ENCODE measurements at places on chromosomes 1 and 21. TPM values are rescaled to one million over a fixed set of nuclear protein-coding genes. Genes with fewer than 3 reads are reported as not detected.
A peak's percentile ranks its signal among the peaks of the same experiment; 100 is the strongest.

Gene YRDC
- total RNA-seq = 8.9 TPM

DNA sequence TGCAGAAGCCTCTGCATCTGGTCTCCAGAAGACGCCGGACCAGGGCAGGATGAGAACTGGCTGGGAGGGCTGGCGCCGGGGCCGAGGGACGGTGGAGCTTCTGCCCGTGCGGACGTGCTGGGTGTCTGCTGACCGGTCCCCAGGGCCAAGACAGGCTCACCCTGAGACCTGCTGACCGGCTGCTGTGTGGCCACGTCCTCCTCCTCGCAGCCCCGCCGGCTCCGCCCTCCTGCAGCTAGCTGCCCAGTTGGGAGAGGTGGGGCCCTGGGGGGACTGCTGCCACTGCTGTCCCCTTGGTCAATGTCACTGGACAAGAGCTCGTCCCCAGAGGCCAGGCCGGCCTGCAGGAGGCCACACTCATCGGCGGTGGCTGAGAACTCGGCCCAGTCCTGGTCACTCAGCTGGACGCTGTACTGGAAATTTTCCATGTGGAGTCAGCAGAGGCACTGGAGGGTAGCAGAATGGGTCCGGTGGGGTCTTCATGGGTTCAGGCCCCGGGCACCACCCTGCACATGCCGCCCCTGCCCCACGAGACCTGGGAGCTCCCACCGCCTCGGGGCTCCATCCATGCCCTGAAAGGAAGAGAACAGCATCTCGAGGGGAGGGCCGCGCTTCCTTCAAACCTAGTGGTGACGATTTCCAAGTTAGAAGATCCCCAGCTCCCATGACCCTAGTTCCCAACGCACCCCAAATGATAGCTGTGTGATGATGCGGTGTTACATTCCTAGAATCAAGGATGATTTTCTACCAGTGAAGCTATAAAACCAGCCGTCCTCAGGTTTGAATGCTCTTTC is 1.1 kb downstream of the PERM1 start:
- DNase-seq = no peak

Gene TRAF3IP3
- 0.65 TPM for total RNA-seq

GRCh38 chr21:15804247-15805005 is 74.6 kb downstream of the USP25 start:
- DNase-seq = no peak

Gene GBP4
- total RNA-seq = 3.7 TPM

GRCh38 chr1:70003211-70003908 is 202.0 kb downstream of the LRRC40 start:
- DNase-seq = no peak

Gene LINGO4
- not detected for total RNA-seq

- DNase-seq = peak; percentile 13
Measured at GRCh38 chr1:30618335-30618747, 105.0 kb downstream of the MATN1 start.

Gene ADAMTS4
- 3.1 TPM for total RNA-seq

- no peak for DNase-seq
Measured at GRCh38 chr1:184747089-184747955, 7.3 kb downstream of the EDEM3 start.

Gene PROX1
- not detected for total RNA-seq

GRCh38 chr1:233613252-233614172 is at the start of gene KCNK1:
TSS of gene KCNK1 (plus strand) at chr1:233614106. CDS start at chr1:233614172, 66 bp downstream.
- DNase-seq = peak; percentile 94

GRCh38 chr1:154329551-154330131 is 4.3 kb downstream of the ATP8B2 start:
- no peak for DNase-seq

GRCh38 chr1:12185918-12186678 is 19.3 kb downstream of the TNFRSF1B start:
- no peak for DNase-seq

- no peak for DNase-seq
Measured at GRCh38 chr1:4346131-4346530, 308.3 kb upstream of the AJAP1 start.

DNA sequence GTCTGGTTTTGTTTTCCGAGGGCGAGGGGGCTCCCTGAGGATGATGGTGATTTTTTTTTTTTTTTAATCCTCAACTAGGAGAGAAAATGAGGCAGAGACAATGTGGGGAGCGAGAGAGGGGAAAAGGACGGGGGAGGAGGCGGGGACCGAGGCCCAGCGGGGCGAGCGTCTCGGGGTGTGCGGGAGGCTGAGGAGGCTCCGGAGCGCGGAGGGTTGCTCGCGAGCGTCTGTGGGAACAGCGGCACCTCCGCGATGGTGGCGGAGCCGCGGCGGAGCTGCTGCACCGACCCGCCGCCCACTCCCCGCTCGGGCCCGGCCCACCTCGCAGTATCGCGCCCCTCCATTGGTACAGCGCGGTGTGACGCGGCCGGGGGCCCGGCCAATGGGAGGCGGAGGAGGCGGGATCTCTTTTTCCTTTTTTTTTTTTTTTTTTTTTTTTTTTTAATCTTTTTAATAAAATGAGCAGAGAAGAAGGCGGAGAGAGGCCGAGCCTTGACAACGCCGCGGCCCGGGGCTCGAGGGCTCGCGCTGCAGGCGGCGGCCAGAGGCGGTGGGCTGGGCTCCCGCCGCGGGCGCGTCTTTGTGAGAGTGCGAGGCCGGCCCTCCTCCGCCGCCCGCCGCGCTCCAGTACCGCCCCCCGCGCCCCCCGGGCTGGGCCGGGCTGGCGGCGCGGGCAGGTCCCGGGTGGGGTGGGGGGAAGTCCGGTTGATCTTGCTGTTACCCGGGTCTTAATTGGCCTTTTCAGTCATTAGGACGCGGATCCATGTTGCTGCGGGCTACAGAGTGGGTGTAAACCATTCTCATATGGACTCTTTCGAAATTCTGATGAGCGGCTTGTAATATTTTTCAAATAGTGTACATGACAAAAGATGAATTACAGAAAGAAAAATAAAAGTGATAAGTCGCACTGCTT is at the start of gene RERE:
Gene RERE, minus strand, starts transcription at position 229 of the 913 bp plus-strand sequence.
- peak; percentile 88 for DNase-seq

DNA sequence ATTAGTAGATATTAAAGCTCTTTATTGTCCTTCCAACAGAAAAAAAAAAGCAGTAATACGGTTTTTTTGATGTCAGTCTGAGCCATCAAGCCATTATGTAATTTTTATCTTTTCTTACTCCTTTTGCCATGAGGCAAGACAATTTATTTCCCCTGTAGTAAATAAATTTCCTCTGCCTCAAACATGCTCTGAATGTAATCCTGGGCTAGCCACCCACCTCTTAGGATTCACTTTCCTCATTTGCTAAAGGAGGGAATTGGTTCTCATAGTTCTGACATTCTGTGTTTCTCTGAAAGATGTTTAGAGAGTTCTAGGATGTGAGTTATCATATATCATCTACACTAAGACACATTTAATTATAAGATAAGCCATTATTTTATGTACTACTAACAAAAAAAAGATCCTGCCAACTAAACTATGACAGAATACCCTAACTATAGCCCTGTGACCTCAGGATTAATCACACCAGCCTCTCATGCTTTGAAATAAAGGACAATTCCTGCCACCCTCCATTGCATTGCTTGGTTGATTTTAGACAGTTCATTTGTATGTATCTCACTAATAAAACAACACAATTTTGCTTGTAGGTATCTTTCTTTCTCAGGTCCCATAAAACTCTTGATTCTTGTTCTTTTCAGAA is 34.0 kb upstream of the RAP1A start:
- no peak for DNase-seq

DNA sequence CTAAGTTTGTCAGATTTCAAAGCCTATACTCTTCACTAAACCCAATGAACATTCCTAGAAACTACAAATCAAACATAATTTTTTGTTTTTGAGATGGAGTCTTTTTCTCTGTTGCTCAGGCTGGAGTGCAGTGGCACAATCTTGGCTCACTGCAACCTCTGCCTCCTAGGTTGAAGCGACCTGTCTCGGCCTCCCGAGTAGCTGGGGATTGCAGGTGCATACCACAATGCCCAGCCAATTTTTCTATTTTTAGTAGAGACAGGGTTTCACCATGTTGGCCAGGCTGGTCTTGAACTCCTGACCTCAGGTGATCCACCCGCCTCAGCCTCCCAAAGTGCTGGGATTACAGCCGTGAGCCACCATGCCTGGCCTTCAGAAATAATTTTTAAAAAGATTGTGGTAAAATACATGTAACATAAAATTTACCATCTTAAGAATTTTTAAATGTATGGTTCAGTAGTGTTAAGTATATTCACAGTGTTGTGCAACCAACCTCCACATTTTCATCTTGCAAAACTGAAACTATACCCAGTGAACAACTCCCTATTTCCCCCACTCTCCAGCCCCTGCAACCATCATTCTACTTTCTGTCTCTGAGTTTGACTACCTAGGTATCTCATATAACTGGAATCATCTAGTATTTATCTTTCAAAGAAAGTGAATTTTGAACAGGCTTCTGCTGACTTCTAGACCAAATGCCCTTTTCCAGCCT is 2.7 kb upstream of the CFAP141 start:
- DNase-seq = no peak

GRCh38 chr1:7948960-7949359 is 8.3 kb upstream of the TNFRSF9 start:
- DNase-seq = peak; percentile 79

DNA sequence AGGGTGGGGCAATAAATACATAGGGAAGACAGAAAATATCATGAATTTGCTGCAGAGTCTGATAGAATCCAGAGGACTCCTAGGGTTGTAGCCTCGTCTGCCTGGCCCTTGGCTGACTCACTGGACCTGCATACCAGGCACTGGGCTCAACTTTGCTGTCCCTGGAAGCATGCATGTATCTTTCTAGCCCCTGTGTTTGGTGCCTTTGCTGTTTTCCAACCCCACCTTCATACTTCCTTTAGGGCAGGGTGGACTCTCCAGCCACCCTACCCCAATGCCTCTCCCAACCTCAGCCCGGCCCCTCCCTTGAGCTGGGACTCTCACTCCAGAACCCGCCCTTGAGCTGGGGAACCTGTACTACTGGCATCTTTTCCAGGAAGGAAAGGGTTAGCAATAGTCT is 1.2 kb downstream of the RAB25 start:
- DNase-seq = no peak

GRCh38 chr1:183498342-183498991 is 26.2 kb downstream of the SMG7 start:
- no peak for DNase-seq

Gene TDRD5
- not detected for total RNA-seq

- DNase-seq = no peak
Measured at GRCh38 chr1:14108356-14109275, 408.6 kb downstream of the PRDM2 start.

- DNase-seq = no peak
Measured at GRCh38 chr1:204984499-204984898, 58.5 kb upstream of the CNTN2 start.

DNA sequence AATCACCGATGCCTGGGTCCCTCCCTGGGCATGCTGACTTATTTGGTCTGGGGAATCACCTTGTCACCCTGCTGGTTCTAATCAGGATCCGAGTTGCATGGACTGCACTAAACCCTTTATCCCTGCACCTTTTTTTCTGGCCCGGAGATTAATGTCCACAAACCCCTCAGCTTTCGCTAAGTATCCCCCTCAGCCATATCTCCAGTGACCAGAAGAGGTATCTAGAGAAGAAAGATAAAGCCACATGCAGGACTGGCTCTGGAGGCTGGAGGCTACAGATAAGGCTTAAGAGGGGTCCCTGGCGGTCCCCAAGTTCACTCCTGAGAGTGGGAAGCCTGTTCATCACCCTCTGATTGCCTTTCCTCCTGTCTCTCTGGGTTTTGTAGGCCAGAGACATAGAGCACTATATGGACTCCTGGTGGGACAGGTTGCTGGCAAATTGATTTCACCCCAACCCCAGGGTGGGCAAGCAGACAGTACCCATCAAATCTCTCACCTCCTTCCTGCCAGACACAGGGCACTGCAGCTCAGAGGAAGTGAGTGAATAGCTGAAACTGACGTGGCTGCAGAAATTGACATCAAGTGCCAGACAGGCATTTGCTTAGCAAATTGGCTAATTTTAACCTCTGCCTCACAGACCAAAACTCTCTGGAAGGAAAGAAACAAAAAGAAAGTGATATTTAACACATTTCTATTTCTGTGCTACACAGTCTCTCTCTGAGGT is 38.8 kb downstream of the HMGB4 start:
- peak; percentile 33 for DNase-seq

DNA sequence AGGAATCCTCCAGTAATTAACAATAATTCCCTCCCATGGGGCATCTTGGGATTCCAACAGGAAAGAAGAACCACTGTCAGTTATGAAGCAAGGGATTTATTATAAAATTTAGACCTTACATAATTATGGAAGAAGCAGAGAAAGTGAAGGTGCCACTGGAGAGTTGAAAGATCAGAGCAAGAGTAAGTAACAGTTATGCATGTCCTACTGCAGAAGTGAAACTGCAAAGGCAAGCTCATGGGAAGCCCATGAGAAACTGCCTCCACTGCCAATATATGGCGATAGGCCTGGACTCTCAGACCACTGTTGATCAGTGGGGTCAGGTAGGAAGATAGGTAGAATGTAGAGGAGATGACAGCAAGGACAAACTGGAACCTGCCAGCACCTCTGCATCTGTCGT is 123.6 kb upstream of the ZNF648 start:
- no peak for DNase-seq

GRCh38 chr1:183553331-183553730 is 36.9 kb downstream of the NCF2 start:
- DNase-seq = no peak

DNA sequence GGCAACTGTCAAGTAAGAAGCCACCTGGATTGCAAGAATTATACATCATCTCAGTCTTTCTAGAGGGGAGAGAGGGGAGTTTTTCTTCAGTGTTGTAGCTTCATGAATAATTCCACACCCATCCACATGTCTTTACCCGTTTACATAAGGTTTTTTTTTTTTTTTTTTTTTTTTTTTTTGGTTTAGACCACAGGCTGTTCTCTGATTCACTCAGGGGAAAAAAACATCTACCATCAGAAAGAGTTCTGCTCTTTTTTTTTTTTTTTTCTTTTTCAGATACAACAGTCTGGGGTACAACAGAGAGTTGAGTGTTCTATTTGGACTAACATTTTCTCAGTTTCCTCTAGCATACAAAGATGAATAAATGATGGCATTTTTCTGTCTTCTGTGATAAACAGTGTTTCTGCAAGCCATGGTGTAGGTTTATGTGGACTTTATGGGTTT is 4.9 kb upstream of the KIF14 start:
- DNase-seq = peak; percentile 65

GRCh38 chr1:4527819-4528218 is 126.6 kb upstream of the AJAP1 start:
- no peak for DNase-seq

Gene SPATA21
- total RNA-seq = not detected

GRCh38 chr1:231183639-231184590 is 22.1 kb downstream of the TRIM67 start:
- DNase-seq = no peak

GRCh38 chr21:15446223-15446622 is 283.6 kb upstream of the USP25 start:
- DNase-seq = no peak

Gene BRDT
- total RNA-seq = not detected

DNA sequence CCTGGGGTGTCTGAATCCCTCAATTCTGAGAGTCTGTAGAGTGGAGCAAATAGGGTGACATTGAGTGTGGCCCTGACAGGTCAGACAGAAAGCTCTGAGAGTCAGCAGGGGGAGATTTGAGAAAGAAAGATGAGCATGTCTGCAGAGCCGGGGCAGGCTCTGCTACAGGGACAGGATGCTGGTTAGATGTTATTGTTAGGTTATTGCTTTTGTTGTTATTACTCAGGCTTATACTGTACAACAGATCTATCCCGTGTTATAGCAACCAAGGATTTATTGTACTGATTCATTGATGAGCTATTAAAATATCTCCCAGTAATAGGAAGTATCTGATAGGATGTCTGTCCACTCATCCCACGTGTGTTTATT is 59.5 kb downstream of the NFASC start:
- no peak for DNase-seq

All from fibroblast of the aortic adventitia (primary cell).